ENCODE measurements at places on chromosomes 6 and 20.

GRCh38 chr6:96789871-96790270, 47.4 kb downstream of the GPR63 start:
- no peak for DNase-seq

- no peak for DNase-seq
Measured at GRCh38 chr6:43907789-43908472, 137.9 kb downstream of the VEGFA start.

GRCh38 chr6:70797625-70798024, 129.9 kb downstream of the SMAP1 start:
- no peak for DNase-seq

DNA sequence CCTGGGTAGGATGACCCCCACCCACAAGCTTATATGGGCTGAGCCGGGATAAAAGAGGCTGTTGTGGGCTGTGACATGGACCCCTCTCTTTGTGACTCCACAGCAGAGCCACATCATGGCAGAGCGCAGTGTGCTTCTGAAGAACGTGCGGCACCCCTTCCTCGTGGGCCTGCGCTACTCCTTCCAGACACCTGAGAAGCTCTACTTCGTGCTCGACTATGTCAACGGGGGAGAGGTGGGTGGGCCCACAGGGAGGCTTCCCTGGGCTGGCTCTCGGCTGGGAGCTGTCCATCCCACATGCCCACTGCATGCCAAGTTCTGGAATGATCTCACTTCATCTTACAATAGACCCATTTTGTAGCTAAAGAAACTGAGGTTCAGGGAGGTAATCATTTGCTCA, 10.5 kb downstream of the SGK2 start:
- no peak for DNase-seq

GRCh38 chr6:161429921-161430490, 156.1 kb upstream of the AGPAT4 start:
- DNase-seq, result no peak

DNA sequence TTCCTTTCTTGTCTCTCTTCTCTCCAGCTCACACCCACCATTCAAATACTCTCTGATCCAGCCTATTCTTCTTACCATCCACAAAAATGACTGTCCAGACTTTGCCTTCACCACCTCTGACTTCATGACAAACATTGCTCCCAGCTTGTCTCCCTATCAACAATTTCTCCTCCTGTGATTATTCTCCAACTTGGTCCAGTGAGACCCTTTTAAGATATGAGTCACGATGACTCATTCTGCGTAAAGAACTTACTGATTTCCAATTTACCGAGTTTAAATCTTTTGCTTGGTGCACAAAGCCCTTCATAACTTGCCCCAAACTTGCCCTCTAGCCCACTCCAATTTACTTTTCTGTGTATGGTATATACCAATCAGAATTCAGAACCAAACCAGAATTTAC, 833.2 kb downstream of the MAFB start:
- DNase-seq, result no peak

DNA sequence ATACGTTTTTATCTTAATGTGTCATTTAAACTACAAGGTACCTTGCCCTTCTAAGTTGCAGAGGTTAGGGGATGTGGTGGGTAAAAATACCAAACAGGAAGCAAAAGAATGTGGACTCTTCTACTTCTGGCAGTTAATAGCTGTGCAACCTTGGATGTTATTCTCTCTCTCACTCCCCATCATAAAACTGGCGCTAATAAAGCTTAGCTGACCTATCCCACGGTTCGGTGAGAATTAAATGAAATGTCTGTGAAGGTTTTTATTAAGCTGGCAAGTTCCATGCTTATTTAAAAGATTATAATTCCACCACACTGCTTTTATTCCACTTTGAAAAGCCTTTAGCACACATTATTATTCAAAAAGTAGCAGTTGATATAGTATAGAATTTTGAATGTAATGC, 127.8 kb upstream of the SLC22A23 start:
- no peak for DNase-seq

DNA sequence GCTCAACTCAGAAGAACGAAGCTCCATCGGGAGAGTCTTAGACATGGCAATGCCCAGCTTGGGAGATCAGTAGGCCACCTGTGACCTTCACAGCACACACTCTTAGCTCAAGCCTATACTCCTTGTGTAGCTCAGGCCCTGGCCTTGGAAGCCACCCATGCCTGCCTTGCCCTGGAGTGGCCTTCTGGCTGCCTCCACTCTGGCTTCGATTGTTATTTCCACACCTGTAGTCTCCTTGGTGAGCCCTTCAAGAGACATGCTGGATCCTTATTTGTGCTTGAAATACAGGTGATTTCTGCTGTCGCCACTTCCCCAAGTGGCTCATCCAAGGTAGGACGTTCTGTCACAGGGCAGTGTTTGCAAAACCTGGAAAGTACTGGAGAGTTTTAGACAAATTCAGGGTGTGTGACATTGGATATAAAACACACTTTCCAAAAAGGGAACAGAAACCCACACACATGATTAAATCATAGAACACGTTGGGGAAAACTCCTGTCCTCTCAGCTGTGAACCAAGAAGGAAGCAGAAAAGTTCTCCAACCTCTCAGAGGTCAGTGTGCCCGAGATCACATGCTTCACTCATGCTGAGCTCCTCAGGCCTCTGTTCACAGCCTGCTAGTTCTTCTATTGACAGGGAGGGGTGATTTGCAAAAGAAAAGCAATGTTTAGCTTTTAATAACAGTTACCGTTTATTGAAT, 391.8 kb downstream of the CDC5L start:
- DNase-seq, result no peak

- no peak for DNase-seq
Measured at GRCh38 chr6:145502416-145502815, 232.9 kb downstream of the EPM2A start.

DNA sequence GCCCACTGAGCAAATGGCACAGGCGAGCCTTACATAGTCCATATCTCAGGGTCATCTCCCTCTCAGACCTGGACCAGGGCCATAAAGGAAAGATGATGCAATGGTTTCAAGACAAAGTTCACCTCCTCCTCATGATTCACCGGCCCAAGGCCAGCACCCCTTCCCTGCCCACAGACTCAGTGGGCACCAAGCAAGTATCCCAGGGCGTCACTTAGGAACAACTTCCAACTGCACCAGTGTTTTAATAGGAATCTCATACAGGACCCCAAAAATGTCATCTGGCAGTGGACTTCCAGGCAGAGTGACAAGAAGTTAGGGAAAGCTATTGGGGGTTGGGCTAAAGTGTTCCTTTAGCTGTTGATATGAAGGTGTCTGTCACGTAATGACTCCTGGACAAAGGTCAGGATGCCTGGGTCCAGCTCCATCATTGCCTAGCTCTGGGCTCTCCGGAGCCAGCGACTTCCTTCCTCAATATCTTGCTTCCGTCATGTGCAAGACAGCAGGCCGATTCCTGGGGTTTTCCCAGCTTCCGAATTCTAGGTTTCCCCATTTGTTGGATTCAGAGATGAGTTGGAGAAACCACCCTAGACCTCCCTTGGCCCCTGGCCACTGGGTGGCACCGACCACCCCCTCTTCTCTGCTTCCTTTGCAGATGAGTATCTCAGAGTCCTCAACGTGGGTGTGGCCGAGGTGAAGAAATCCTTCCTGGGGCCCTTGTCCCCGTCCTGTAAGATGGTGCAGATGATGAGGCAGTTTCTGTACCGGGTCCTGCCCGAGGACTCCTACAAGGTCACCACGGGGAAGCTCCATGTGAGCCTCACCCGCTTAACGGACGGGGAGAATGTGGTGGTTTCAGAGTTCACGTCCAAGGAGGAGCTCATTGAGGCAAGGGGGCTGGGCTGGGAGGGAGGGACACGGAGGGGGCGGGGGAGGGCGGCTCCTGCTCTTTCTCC, 21.1 kb downstream of the PNPLA1 start:
- DNase-seq, result no peak

GRCh38 chr6:6058054-6058444, 51.3 kb upstream of the NRN1 start:
- no peak for DNase-seq

GRCh38 chr20:3164043-3164762, 4.5 kb upstream of the FASTKD5 start:
- DNase-seq, result no peak

GRCh38 chr6:29790626-29791025, 37.0 kb upstream of the HLA-G start:
- no peak for DNase-seq

GRCh38 chr6:128252341-128253176, 267.8 kb downstream of the PTPRK start:
- DNase-seq, result no peak

- no peak for DNase-seq
Measured at GRCh38 chr6:161133963-161134362, 139.9 kb downstream of the AGPAT4 start.

GRCh38 chr6:114055349-114055748, 84.4 kb upstream of the HDAC2 start:
- no peak for DNase-seq

DNA sequence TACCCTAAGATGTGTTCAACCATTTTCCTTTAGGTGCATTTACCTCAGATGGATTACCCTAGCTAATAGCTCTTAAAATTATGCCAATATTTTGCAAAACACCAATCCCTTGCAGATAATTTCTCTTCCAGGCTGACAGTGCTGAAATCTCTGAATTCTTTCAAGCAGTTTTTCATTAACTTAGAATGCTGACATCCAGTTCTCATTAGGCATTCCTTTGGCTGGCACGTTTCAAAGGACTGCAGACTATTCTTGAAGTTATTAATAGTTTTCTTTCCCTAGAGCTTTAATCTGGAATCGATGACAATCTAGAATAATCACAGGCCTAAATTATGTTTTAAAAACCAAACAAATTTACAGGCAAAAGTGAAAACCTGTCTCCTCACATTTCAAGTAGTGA, 68.3 kb downstream of the SMLR1 start:
- DNase-seq, result no peak

DNA sequence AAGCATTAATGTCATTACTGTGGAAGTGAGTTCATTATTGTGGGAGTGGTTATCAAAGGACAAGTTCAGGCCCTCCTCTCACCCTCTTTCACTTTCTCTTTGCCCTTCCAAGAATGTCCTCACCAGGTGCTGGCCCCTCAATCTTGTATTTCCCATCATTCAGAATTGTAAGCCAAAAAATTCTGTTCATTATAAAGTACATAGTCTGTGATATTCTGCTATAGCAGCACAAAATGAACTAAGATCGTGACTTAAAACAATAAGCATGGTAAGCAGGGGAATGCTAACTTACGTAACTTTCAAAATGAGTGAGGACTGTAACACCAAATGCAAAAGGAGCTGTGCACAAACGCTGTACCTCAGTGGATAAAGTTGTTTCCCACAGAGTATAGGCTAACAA, 515.7 kb upstream of the BTBD3 start:
- no peak for DNase-seq

- DNase-seq, result no peak
Measured at GRCh38 chr6:17666646-17667045, 40.1 kb downstream of the NUP153 start.

GRCh38 chr20:58634521-58635278, 16.4 kb upstream of the STX16 start:
- DNase-seq, result no peak

DNA sequence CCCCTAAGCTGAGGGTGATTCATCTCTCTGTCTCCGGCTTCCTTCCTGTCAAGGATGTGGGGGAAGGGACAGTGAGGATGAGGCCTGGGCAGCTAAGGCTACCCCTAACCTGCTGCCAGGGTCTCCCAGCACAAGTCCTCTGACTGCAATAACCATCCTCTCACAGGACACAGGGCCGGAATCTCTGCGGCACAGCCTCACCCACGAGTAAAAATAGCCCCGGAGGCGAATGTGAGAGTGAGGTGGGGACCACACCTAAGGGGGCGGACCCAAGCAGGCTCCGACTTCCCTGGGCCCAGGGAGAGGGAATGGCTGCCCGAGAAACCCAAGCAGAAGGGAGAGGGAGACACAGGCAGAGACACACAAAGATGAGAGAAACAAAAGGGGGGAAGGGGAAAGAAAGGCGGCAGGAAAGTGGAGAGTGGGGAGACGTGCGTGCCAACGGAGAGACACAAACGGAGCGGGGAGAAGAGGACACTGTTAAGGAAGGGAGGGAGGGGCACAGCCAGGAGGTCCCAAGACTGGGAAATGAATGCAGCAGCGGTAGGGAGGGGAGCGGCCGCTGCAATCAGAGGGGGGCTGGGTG, 1.4 kb downstream of the CLIC1 start:
- DNase-seq, result no peak

DNA sequence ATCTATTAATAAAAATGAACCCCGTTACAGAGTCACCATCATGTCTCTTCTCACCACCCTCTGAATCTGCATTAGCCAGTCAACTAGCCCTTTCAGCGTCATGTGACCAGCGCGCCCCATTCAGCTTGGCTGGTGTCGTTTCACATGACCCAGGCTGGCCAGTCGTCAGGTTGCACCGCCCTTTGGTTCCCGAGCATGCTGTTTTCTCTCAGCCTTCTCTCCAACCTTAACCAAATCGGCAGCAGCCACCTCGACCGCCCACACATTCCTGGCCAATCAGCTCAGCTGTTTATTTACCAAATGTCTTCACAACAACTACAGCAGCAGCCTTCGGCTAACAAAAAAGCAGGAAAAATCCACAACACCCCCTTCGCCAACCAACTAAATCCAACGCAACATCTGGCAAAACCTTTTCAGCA, 5.6 kb downstream of the SRSF3 start:
- no peak for DNase-seq

GRCh38 chr6:116928677-116929076, 51.6 kb downstream of the RFX6 start:
- DNase-seq, result no peak

DNA sequence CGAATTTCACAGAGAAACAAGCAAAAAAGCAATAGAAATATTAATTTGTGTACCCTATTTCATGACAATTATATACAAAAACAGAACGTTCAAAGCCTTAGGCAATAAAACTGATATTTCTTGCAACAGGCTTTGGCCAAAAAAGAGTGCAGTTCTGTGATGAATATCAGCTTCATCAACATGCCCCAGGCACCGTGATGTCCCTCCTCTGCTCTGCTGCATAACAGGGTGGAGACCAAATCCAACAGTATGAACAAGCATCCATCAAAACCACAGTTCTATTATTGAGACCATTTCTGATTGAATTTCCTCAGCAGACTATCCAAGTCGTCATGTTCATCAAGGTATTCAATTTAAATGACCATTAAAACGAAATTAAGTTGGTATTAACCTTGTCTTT, 722.6 kb upstream of the NRSN1 start:
- DNase-seq, result no peak

- no peak for DNase-seq
Measured at GRCh38 chr6:2579241-2579761, 171.4 kb downstream of the MYLK4 start.
